Activated CD4-positive, alpha-beta T cell treated with anti-CD3 and anti-CD28 coated beads for 48 hours (primary cell): ENCODE measurements at places on chromosomes 5 and 9.

DNA sequence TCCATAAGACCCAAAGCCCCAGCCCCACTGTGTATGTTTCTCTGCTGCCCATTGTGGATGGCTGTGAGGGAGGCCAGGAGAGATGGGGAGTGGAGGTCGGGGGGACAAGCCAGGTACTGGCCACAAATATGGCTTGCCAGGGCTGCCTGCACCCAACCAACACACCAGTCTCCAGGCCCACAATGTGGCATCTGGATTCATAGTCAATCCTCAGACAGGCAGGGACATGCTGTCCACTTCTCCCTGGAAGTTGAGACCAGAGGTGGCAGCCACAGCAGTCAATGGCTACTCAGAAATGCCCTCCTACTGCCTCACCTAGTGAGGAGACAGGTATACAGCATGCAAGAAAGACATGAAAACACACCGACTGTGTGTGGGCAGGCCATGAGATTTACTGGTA, 61.2 kb upstream of the SLC25A51 start:
- DNase-seq = no peak

DNA sequence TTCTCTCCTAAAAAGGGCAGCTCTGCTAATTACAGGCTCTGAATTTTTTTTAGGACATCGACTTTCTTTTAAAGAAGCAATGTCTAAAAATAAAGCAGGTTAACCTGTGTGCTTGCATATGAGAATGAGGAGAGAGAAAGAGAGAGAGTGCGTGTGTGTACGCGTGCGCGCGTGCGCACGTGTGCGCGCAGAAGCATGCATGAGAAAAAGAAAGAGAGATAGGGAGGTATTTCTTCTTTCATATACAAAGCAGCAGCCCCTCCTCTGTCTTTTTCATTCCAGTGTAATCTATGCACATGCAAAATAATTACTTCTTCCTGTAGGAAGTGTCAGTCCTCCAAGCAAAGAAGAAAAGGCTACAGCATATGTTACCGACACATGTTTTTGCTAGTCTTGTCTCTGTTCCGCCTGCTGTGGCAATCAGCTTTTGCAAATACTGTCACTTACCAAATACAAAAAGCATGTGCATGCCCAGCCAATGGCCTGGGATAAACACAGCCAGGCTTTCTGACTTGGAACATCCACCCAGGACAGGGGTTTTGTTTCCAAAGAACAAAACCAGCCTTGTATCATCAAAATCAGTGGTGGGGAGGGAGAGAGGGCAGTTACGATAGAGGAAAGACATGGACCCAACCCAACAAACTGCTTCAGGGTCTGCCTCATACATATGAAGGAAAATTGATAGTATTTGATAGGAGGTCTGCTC, 252.3 kb upstream of the SLC24A2 start:
- DNase-seq = no peak

DNA sequence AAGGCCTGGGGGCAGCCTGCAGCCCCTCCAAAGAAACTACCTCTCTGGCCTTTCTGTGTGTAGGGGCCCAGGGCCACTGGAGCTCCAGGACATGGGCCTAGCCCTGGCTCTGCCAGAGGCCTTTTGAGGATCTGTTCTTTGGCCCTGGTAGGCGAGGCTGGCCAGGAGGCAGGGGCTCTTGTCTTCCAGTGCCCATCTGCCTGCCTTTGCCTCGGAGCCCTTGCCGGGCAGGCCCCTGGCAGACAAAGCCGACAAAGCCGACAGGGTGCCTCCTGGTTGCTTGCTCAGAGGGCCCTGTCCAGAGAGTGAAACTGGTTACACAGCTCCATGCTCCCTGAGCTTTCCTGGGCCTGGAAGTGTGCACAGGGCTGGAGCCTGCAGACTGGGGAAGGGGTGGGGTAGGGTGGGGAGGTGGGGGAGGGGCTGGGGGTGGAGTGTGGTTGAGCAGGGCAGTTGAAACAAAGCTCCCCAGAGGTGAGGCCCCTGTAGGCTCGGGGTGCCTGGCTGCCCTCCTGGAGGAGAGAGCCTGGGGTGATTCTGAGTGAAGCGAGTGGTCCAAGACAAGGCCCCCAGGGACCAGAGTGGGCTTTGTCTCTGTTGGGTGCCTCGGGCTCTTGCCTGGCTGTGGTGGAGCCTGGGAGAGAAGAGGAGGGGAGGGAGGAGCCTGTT, 29.3 kb downstream of the PTPA start:
- DNase-seq = peak; percentile 39

- DNase-seq = no peak
These were observed 7.3 kb downstream of the PIK3R1 start for GRCh38 chr5:68222824-68223354.

GRCh38 chr5:93126634-93127033, 454.4 kb downstream of the NR2F1-AS1 start:
- DNase-seq = no peak
